ENCODE measurements at places on chromosomes 5 and 9.

DNA sequence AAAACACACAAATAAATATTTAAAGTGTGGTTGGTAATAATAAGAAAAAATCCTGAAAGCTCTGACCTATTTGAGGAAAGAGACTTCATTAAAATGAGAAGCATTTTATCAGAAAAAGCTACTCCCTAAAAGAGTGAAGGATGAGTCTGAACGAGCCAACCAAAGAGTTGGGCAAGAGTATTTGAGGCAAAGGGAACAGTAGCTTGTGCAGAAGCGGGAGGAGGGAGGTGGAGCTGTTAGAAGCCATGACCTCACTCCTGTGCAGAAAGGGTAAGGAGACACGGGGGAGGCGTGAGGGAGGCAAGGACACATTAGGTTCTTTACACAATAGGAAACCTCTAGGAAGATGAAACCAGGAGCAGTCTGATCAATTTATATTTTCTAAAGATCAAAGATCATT is 29.4 kb downstream of the SH3RF2 start:
- peak; percentile 31 for DNase-seq

GRCh38 chr5:84303315-84303714 is 81.4 kb downstream of the EDIL3 start:
- no peak for DNase-seq

GRCh38 chr9:86525182-86525581 is 171.0 kb upstream of the TUT7 start:
- DNase-seq = no peak

DNA sequence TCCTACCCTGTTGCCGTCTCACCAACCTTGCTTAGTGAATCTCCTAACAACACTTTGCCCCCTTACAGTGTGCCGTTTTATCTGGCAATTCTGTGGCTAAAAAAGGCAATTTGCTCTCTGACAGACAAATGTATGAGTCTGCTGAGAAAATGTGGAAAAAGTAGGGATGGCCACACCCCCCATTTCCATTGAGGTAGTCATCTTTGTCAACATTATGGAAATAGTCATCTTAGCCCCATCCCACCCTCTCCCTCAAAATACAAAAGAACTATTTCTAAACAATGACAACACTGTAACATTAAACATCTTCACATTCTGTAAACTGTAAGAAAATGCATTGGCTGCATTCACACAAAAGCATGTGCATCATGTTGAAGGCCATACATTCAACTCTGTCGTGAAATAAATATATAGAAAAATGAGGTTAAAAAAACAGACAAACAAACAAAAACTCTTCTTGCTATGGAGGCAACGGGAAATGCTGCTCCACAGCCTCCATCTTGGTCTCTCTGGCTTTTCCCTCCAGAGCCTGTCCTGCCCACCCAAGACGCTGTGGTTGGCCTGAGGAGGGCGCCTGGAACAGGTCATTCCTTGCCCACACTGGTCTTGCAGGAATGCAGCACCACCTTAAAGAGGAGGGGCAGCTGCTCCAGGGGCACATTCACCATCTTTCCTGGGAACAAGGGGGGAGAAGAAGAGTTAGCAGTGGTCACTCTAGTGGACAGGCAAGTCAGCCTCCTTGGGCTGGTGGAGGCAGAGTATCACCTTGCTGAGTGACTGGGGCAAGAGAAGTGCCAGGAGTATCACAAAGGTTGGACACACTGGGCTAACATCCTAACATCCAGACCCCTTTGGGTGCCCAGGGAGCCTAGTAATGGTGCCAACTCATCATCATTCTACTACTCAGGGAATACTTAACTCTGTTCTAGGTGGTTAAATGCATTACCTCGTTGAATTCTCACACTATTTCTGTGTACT is 15.2 kb upstream of the NR5A1 start:
- no peak for DNase-seq

GRCh38 chr5:107330903-107331302 is 339.8 kb downstream of the EFNA5 start:
- DNase-seq = no peak

- no peak for DNase-seq
Measured at GRCh38 chr9:117250610-117251215, 164.1 kb downstream of the ASTN2 start.

DNA sequence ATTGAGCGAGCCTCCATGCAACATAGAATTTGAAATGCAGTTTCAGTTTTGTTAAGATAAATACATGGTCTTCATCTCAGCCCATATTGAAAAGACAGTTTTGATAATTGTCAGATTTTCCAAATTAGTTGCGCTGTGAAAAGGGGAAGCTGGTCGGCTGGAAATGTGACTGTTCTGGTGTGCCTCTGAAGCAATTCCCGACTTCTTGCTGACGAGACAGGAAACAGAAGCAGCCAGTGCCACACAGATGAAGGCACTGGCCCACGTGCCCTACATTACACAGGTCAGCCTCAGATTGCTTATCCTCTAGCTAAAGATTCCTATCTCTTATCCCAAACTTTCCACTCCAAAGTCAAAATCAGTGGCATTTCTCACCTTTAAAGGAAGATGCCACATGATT is 214.1 kb upstream of the TLE4 start:
- peak; percentile 12 for DNase-seq

DNA sequence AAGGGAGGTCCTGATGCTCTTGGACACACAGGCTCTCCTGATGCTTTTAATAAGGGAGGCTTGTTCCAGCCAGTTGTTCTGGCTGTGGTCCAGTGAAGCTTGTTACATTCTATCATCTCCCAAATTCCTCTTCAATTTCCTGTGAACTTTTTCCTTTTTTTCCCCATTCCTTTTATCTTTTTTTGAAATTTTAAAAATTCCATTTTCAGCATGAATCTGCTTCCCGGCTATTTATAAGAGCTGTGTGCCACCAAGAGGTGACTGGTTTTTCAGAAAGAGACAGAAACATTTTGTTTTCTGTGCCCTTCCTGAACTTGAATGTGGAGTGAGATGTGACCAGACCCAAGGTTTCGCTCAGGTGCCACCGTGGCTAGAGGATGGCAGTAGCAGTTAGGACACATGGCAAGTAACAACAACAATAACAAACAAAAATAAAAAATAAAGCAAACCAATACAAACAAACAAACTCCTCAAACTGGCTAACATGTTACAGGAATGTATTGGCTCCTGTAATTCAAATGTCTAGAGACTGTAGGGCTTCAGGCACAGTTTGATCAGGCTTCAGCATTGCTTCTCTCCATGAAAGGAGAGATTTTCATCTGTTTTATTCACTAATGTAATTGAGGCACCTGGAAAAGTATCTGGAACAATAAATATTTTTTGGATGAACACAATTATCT is 121.1 kb downstream of the BOD1 start:
- no peak for DNase-seq

DNA sequence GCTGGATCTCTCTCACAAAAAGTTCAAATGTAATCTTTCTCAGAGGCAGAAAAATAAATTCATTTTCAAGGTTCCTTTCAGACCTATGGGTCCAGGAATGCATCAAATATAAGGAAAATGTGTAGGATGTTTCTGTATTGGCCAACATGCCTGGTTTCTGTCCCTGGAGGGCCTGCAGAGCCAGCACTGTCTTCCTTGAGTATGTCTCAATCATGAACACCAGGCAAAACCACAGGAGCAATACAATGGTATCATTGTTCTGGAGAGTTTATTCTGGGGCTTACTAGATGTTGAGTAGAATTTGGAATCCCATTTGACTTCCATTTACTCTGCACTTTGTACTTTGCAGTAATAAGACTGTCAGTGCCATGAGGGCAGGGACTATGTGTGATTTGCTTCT is 23.5 kb downstream of the INSYN2B start:
- DNase-seq = peak; percentile 40

GRCh38 chr5:171158581-171158980 is 150.5 kb upstream of the TLX3 start:
- DNase-seq = no peak

DNA sequence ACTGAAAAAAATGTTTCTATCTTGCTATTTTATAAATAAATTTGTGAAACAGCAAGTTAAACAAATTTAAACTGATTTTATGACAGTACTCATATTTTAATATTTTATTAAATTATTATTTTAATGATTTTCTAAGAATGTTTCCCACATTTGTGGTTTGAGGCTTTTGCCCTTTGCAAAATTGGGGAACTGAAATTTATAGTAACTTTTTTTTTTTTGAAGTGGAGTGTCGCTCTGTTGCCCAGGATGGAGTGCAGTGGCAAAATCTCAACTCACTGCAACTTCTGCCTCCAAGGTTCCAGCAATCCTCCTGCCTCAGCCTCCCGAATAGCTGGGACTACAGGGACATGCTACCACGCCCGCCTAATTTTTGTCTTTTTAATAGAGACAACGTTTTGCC is 7.2 kb upstream of the ADGRV1 start:
- DNase-seq = no peak
